Stimulated activated CD4-positive, alpha-beta T cell treated with anti-CD3 and anti-CD28 coated beads, Interleukin-1b, Interleukin-23, amount 100 ng/mL, for 48 hours (primary cell): ENCODE measurements at places on chromosomes 3 and 15.

GRCh38 chr3:171458864-171459136 is 1.4 kb downstream of the TNIK start:
- DNase-seq, result peak; percentile 7

GRCh38 chr15:89307791-89308190 is 26.8 kb downstream of the POLG start:
- DNase-seq, result no peak

- no peak for DNase-seq
These were observed 30.6 kb downstream of the CMTM7 start for GRCh38 chr3:32421991-32422859.

GRCh38 chr3:147851062-147851461 is 441.9 kb downstream of the ZIC1 start:
- DNase-seq, result no peak

DNA sequence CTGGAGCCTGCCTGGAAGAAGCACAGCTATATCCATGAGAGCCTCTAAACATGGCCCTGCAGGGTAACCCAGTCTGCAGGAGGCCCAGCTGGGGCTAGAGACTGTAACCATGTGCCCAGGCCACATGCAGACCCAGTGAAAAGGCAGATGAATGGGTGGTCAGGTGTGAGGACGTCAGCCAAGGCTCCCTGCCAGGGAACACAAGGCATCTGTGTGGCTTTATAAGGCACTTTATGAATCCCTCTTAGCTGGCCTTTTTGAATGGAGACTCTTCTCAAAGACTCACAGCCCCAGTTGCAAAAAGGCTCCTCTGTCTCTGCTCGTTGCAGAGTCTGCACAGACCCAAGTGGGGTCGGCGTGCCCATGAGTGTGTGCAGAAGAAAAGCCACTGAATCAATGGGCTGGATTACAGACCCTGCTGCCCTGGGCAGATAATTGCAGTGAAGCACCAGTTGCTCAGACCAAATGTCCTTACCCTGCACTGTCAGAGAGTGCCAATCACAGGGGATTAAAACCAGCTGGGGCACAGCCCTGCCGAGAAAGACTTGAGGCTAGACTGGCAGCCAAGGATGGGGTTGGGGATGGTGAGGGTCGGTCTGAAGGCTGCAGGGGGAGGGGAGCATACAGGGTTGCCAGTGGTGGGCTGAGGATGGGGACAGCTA is 154.2 kb downstream of the RAB11A start:
- no peak for DNase-seq

DNA sequence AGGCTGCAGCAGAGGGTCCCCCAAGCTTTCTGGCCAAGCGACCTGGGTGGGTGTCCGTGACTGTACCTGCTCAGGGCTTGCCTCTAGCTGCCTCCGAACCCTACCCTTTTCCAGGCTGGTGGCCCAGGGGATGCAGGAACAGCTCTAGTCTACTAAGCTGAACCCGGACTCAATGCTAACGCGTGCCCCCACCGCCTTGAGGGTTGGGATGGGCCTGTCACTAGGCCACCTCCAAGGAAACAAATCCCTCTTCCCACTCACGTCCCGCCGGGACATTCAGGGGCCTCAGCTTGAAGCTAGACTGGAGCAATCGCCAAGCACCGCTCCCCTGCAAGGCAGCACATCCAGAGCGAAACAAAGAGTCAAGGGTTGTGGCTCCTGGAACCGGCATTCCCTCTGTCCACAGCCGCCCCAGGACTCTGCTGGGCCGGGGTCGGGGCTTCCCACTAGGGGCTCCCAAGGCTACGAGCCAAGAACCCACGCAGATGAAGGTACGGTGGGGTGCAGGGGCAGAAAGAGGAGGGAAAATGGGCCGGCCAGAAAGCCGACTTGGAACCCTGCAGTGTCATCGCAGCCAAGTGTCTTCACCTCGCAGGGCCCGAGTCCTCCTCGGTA is 2.9 kb downstream of the FBXL22 start:
- DNase-seq, result no peak

- DNase-seq, result no peak
These were observed 315.6 kb downstream of the SOX2 start for GRCh38 chr3:182027366-182027765.

DNA sequence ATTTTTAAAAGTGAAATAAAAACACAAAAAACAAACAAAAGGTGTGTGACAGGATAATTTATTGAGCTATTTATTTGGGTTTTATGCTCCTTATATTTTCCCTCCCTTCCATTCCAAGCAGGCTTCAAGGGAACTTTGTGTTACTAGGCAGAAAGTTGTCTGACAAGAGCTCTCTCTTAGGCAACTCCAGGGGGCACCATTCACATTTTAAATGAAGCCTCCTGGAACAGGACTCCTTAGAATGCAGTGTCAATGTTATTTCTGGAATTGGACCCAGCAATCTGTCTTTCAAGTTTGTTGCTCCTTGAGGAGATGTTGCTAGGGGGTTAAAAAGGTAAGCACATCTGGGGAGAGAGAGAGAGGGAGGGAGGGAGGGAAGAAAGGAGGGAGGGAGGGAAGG is 5.4 kb upstream of the RFX7 start:
- DNase-seq, result no peak

GRCh38 chr15:66505430-66505811 is 295 bp downstream of the ZWILCH start:
- no peak for DNase-seq

GRCh38 chr3:25783661-25784512 is 644 bp upstream of the NGLY1 start:
- peak; percentile 37 for DNase-seq

DNA sequence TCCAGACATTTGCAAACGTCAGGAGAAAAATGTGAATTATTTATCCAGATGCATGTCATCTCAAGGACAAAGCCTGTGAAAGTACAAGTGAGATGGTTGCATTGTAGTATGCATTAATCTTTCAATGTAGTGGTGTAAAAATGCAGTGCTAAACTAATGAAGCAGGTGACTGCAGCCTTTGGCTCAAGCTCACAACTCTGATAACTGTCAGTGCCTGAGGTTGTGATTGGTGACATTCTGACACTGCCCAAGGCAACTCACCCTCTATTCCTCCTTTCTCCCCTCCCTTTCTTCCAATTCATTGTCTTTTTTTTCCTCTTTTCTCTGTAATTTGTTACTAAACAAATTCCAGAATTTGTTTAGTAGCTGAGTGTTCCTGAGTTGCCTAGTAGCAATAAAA is 20.0 kb upstream of the TMOD3 start:
- DNase-seq, result no peak

- DNase-seq, result no peak
These were observed 301.8 kb downstream of the ADAMTS17 start for GRCh38 chr15:100039994-100040393.

DNA sequence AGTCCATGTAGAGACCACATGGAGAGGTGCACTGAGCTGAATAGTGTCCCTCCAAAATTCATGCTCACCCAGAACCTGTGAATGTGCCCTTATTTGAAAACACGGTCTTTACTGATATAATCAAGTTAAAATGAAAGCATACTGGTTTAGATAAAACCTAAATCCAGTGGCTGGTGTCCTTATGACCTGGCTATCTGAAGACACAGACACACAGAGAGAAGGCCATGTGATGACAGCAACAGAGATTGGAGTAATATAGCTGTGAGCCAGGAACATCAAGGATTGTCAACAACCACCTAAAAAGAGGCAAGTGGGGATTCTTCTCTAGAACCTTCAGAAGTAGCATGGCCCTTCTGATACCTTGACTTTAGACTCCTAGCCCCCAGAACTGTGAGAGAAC is 54.7 kb upstream of the CD47 start:
- DNase-seq, result no peak

DNA sequence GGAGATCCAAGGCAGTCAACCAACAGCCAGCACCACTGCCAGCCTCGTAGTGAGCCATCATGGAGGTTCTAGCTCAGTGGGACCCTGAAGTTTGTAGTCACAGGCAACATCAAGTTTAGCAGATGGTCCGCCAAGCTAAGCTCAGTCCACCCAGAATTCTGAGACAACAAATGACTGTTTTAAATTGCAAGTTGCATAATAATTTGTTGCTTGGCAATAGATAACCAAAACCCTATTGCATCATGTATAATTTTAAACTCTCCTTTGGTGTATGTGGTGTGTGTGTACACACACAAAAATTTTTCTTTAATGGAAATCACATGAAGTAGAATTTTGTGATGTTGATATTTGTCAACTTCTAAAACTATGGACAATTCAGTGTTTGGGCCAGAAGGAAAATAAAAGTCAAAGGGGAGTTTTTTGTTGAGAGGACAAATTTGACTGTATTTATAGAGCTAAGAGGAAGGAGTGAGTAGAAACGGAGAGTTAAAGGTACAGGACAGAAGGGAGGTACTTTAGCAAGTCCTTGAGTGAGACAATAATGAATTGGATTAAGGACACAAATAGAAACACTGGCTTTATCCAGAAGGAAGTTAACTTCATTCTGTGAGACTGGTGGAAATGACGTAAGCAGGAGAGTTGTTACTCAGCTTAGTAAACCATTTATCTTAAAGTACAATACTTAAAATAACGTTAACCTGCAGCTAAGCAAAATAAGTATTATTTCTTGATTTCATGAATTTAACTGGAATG is 83.6 kb downstream of the NCEH1 start:
- DNase-seq, result no peak

GRCh38 chr15:35720019-35720418 is 174.1 kb upstream of the DPH6 start:
- DNase-seq, result no peak

DNA sequence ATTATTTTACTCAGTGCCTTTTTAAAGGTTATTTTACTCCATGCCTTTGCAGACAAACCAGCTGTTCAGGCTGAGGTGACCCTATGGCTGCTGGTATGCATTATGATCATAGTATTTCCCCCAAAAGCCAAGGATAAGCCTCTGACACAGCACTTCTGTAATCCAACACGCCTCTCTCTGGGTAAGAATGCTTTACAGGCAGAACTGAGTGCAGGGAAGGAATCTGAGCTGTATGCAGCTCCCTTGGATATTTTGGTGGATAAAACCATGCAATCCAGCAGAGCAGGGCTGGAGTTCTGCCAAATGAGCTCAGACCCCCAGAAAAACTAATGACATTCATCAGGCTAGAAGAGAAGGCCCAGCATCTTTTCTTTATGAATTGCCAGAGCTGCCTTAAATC is 11.7 kb upstream of the MAP1A start:
- DNase-seq, result no peak

DNA sequence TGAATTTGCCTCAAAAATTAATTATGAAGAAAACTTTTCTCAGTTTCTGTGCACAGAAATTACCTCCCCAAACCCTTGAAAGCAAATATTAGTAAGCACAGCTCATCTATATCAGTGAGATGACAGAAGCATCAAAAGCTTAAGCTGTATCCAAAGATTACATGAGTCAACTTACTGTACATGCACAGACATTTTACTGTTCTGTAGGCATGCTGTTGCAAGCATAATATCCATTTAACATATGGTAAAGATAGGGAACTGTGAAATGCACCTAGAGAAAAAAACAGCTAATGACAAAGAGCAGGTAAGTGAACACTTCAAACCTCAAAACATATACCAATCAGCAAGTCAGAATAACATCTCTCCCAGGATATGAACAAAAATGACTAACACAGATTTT is 20.9 kb downstream of the SHOX2 start:
- no peak for DNase-seq

GRCh38 chr15:87661454-87662355 is 594.8 kb downstream of the NTRK3 start:
- no peak for DNase-seq

DNA sequence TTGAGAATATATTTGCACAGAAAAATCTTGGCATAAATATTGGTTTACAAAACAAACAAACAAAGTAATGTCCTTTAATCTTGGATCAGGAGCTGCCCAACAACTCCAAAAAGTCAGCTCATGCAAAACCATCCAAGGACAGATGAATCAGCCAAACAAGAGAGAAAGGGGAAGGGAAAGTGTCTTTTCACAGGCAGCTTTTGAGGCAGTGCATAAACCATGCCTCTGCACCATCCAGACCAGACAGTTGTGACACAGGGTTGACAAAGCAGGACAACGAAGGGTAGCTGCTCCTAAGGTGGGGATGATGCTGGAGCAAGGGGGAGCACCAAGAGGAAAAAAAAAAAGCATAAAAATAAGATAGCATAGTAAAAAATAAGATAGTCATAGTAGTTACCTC is 8.7 kb downstream of the CD86 start:
- no peak for DNase-seq

- no peak for DNase-seq
These were observed 137.9 kb upstream of the PRR20G start for GRCh38 chr3:127425505-127426443.

- DNase-seq, result no peak
These were observed 492.9 kb downstream of the IGSF11 start for GRCh38 chr3:118541796-118542195.

GRCh38 chr3:37456270-37456708 is 281.9 kb upstream of the LRRFIP2 start:
- DNase-seq, result no peak

DNA sequence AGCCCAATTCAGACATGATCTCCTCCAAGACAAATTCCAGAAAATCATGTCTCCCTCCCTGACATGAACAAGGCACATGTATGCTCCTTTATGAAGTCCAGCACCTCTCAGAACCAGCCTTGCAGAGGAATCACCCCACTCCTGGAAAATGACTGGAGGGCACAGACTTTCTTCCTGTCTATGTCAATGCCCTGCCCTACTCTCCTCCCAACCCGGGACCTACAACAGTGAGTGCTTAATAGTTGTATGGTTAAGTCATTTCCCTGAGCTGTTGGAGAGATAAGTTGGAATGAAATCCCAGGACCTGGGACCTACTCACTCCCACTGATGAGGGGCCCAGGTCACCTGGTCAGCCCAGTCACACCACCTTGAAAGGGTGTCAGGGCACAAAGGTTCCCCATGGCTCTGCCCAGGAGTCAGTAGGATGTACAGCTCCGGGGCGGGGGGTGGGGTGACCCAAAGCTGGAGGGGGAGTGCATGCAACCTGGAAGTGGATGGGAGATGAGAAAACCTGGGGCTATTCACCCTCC is 80.1 kb upstream of the HERC1 start:
- no peak for DNase-seq

- no peak for DNase-seq
These were observed 869.5 kb downstream of the SI start for GRCh38 chr3:164208821-164209220.

- DNase-seq, result no peak
These were observed 188.4 kb upstream of the PFN2 start for GRCh38 chr3:150158943-150159625.

- DNase-seq, result no peak
These were observed 49.9 kb downstream of the CACNA1D start for GRCh38 chr3:53544357-53544756.

GRCh38 chr3:153313302-153313965 is 151.4 kb downstream of the RAP2B start:
- DNase-seq, result no peak

DNA sequence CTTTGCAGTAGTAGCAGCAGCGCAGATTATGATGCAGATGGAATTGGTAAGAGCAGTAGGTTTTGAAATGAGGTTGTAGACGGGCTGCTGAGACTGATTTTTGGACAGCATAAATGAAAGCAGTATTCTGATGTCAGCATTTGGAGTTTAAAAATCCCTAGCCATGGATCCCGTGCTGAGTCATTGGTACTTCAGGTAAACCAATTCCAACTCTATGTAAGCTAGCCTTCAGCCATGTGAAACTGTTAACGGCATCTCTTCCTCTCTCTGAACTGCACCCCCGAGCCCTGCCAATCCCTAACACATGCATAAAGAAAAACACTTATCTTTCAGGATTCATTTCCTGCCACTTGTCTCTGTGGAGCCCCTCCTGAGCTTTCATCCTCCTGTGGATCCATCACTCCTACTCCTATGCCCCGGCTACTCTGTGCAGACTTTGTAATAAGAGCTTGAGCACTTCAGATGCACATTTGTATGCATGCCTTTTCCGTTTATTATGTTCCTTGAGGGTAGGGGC is 119.0 kb downstream of the AKAP13 start:
- DNase-seq, result no peak
